T-helper 2 cell treated with Interferon-gamma antibody and Interleukin-4, amounts not matched to agents 5 μg/mL and 100 μg/mL, for 36 hours (primary cell): ENCODE measurements at places on chromosomes 7 and 10.
A peak's percentile ranks its signal among the peaks of the same experiment; 100 is the strongest.

DNA sequence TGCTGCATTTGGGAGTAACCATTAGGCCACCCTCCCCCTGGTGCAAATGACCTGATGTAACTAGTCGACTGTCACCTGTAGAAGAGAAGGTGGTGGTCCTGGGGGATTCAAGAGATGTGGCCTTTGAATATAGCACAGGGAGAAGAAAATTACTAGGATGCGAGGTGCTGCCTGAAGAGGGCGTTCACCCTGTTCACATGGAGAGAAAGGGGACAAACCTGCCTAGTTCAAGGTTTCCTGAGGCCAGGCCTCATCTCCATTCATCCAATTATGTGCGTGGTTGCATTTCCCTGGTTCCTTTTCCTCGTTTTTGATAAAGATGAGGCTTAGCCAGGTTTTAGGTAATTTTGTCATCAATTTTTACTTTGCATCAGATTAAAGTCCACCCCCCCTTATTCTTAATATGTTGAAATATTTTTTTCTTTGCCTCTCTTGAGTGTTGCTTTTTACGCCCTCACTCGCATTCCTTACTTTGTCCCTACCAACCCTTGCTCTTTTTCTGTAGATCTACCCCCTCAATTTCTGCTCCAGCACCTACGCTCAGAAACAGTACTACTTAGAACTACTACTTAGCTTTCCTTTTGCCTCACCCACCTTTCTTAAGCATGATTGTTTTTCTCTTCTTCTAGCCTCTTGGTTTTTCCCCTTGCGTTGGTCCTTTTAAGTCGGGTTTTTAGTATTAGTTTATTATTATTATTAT is 13.7 kb downstream of the CLCN1 start:
- no peak for DNase-seq

- DNase-seq = peak; percentile 2
Observed at GRCh38 chr10:69629519-69629896, 539 bp upstream of the FAM241B start.

- no peak for DNase-seq
Observed at GRCh38 chr7:28349637-28350036, 62.7 kb upstream of the CREB5 start.

- no peak for DNase-seq
Observed at GRCh38 chr10:33152146-33152545, 182.3 kb downstream of the NRP1 start.

- no peak for DNase-seq
Observed at GRCh38 chr7:98314469-98314868, 33.0 kb downstream of the BRI3 start.

- DNase-seq = peak; percentile 40
Observed at GRCh38 chr10:6918305-6918704, 338.2 kb upstream of the PRKCQ start.

- DNase-seq = no peak
Observed at GRCh38 chr7:12458520-12459131, 55.0 kb upstream of the VWDE start.

DNA sequence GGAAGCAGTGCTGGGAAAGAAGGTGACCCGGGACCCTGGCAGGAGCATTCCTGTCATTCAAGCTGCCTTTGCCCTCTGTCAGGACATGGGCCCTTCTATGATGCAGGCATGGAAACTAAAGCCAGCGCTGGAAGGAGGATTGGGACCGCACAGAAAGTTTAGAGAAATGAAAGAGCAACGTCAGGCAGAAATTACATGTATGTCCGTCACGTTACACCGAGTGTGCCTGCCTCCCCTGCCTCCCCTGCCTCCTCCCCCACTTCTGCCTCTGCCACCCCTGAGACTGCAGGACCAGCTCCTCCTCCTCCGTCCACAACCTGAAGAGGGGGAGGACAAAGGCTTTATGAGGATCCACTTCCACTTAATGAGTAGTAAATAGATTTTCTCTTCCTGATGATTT is 13.9 kb upstream of the PWWP2B start:
- DNase-seq = no peak

DNA sequence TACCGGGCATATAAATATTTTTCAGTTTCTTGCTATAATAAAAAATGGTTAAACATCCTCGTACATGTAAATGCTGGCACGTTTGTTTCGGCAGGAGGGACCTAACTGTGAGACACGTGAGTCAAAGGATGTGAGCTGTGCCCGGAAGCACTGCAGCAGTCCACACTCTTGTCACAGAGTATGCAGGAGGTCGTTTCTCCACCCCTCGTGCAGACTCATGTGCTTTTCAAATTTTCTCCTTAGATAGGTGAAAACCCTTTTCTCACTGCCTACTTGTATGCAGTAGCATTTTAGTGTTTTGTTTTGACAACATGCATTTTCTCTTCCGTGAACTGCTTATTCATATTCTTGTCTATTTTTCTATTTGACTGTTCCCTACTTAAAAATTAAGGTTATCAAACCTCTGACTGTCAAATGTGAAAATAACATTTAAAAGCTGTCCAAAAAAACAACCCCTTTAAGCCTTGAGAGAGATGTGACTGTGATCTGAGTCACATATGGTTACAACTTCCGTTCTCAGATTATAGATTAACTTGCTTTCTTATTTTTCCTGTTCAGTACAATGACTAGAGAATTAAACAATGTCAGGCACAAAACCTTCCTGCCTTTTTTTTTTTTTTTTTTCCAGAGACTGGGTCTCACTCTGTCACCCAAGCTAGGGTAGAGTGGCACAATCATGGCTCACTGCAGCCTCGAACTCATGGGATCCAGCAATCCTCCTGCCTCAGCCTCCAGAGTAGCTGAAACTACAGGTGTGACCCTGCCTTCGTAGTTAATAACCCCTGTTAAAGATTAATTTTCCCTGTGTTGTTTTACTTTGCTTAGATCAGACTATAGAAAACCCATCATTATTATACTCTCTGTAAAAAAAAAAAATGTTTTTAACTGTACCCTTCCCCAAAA is 45.1 kb downstream of the DPY19L1 start:
- DNase-seq = peak; percentile 59

DNA sequence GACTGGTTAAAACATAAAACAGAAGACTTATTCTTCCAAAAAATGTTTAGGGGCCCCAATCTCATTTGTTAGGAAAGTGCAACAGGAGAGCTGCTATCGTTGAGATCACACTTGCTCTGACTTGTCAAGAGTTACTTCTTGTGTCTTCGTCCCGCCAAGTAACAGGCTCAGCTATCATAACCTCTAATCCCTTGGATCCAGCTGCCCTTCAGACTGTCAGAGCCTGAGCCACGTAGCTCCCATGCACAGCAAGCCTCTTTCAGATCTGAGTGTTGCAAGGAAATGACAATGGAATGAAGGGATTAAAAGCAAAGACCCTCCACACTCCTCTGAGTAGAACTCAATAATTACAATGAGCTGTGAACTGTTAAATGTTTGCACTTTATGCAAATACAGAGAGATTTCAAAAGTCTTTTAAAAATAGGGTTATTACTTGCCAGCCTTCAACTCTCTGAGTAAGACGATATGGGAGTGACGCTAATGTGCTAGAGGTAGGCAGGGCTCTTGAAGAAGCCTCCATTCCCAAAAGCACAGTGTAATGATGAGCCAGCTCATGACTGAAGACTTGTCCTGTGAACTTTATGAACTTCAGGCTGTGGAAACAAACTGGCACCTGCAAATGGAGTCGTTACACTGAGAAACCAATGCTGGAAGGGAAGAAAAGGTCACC is 28.4 kb upstream of the CDK13 start:
- no peak for DNase-seq

- no peak for DNase-seq
Observed at GRCh38 chr10:133249094-133249780, 11.6 kb downstream of the VENTX start.

DNA sequence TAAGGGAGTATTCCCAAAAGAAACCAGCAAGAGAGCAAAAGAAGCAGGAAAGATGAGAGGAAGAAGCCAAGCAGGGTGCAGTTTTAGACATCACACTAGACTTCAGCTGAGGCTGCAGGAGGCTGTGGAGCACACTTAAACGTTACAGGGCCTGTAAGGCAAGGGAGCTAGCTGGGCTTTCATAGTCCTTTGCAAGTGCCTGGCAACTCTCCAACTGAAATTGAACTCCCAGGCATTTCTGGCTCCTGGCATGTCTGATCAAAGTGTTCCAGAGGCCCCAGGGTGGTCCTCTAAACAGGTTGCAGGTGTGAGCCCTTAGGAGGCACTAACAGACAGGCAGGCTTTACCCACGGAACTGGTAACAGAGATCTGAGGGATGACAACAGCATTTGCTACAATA is 750.2 kb downstream of the XPNPEP1 start:
- DNase-seq = no peak

- no peak for DNase-seq
Observed at GRCh38 chr7:91165846-91166230, 98.4 kb upstream of the FZD1 start.

DNA sequence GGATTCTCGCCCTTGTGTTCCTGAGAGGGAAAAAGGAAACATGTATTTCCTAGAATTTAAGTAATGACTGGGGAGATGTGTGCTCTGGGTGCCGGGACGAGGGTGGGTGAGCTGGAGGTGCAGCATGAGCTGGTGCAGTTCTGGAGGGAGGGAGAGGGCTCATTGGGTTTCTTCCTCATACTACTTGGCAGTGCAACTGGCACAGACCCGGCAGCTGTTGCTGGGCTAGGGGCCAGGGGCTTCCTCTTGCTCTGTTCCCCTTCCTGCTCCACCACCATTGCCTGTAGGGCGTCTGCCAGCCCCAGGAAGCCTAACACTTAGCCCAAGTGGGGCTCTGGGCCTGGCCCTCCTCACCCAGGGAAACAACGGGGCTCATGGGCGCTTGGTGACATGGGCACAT is 5.9 kb downstream of the RET start:
- DNase-seq = no peak

DNA sequence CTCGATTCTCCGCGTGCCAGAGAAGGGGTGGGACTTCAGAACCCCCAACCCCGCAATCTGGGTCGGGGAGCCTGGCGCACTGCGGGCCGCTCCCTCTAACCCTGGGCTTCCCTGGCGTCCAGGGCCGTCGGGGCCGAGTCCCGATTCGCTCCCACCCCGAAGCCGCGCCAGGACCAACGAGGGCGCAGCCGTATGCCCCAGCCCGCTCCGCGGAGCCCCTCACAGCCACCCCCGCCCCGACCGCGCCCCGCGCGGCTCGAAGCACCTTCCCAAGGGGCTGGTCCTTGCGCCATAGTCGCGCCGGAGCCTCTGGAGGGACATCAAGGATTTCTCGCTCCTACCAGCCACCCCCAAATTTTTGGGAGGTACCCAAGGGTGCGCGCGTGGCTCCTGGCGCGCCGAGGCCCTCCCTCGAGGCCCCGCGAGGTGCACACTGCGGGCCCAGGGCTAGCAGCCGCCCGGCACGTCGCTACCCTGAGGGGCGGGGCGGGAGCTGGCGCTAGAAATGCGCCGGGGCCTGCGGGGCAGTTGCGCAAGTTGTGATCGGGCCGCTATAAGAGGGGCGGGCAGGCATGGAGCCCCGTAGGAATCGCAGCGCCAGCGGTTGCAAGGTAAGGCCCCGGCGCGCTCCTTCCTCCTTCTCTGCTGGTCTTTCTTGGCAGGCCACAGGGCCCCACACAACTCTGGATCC is at the start of gene LEP:
Gene LEP, plus strand, starts transcription at position 583 of the 691 bp plus-strand sequence. CDS start 10,741 bp downstream, outside the sequence.
- no peak for DNase-seq

DNA sequence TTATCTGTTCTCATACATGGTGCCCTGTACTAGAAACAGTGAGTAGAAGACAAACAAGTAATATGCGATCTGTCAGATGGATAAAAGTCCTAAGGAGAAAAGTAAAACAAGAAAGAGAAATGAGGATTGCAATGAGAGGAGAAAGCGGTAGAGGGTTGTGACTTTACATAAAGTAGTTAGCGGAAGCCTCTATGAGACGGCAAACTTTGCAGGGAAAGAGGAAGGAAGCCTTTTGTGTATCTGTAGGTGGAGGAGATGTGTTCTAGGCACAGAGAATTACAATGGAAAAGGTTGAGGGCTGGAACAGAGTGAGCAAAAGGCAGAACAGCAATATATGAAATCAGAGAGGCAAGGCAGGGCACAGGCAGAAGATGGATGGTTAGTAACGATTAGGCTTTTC is 150.4 kb upstream of the SEMA3E start:
- DNase-seq = no peak

DNA sequence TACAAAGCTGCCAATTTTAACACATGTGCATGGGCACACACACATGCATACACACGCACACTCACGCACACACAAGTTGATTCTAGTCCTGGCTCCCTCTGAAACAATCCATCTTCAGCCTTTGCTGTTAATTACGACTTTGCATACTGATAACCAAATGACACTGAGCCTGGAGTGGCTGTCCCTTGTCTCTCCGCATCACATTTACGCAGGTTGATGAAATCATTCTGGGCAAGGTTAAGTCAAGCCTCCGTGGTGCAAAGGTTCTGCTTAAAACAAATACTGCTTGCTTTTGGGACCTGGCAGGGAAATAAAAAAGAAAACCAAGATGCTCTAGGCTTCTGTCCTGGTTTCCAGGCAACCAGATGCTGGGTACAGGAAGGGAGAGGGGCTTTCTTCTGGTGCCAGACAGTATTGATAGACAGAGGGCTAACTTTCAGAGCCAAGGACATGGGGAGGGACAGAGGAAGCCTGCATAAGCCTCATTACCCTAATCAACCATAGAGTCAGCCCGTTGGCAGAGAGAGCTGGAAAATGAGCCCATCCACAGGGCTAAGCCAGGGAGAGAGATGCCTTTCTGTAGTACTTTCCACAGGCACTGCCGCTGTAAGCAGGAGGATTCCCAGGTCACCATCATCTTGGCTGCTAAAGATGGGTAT is 233.0 kb downstream of the WDR11 start:
- DNase-seq = no peak

DNA sequence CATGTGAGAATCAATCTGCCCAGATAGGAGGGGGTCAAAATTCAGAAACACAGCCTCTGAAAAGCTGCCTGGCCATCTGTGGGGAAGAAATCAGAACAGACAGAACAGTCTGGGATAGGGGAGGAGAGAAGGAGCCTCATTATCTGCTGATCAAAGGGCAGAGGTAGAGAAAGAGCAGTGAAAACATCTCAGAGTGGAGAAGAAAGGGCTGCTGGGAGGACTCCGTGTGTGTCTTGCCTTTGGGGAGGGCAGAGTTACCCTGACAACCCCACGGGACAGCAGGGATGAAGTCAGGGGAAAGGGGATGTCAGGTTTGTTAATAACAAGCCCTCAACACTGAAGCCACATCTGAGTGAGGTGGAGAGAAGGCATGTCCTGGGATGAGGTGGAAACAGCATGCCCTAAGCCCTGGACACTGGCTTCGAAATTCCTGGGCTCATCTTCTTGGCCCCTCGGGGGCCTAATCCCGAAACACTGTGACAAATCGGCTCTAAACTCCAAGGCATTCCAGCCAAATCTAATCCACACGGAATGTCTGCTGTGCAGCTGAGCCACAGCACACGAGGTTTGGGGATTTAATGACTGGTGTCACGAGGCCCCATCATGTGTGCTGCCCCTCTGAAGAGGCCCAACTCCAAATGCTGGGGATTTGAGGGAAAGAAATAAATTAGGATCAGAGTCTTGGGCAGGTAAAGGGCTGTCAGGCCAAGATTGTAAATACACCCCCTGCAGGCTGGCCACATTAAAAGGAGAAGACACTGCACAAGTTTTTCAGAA is 82.8 kb upstream of the FGFR2 start:
- no peak for DNase-seq
